Fibroblast of skin of abdomen (primary cell): ENCODE measurements at places on chromosomes 3 and 15.

GRCh38 chr3:126432361-126433104, 37.8 kb downstream of the CFAP100 start:
- peak; percentile 18 for DNase-seq

GRCh38 chr3:37847689-37848088, 14.0 kb upstream of the CTDSPL start:
- no peak for DNase-seq

DNA sequence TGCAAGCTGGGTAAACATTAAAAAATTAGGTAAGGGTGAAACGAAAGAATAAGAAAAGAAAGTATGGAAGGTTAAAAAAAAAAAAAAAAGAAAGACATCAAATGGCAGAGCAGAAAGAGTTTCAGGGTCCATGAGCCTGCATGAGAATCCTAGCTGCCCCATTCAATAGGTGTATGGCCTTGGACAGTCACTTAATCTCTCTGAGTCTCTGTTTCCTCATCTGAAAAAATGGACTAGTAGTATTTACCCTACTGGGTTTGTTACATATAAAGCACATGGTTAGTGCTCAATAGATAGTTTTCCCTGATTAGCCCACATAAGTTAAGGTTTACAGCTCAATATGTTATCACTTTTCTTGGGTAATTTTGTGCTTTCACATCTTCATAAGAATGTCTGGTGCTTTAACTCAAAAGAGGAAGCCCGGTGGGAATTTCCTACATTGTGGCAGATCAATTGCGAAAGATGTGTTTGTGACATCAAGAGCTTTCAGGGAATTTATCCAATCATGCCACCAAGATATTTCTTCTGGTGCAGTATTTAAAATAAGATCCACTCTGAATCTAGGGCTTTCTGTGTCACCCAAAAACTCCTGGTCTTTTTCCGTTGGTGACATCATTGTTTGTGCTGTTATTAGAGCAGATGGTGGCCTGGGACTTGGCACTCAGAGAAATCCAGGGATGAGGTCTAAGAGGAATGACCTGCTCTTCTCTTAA, 57.2 kb upstream of the UBE2E1 start:
- DNase-seq = peak; percentile 70

- DNase-seq = peak; percentile 25
Measured at GRCh38 chr3:20646425-20646824, 460.4 kb upstream of the SGO1 start.

DNA sequence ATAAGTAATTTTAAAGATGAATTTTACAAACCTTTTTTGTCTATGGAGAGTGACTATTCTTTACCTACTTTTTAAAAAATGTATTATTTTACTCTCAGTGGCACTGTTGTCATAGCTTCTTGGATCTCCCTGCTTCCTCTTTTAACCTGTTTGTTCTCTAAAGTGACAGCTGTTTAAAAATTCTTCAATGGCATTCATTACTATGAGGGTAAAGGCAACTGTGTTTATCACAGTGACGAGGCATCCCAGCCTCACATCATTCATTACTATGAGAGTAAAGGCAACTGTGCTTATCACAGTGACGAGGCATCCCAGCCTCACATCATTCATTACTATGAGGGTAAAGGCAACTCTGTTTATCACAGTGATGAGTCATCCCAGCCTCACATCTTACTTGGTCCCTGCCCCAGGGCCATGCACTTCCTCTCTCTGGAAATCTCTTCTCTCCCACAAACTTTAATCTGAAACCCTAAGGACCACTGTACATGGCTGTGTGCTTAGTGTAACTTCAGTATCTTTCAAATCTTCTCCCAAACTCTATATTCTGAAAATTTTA, 101.7 kb upstream of the ZNF717 start:
- DNase-seq = no peak

GRCh38 chr15:89551550-89551949, 23.7 kb upstream of the TICRR start:
- DNase-seq = no peak

DNA sequence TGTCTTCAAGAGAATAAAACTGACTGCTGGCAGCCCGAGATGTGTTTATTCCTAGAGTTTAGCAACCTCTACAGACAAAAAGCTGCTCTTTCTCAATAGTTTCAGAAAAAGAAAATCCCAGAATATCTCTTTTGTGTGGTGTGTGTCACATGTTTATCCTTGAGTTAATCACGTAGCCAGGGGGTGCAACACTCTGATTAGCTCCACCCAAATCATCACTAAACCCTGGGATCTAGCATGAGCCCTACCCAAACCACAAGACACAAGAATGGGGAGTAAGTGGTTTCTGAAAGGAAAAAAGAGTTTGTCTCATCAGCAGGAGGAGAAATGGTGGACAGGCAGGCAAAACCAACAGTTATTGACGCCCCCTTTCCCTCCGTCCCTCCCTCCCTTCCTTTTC, 78.5 kb upstream of the AGBL1 start:
- DNase-seq = no peak

GRCh38 chr15:81544385-81544784, 170.4 kb upstream of the TMC3 start:
- DNase-seq = no peak

DNA sequence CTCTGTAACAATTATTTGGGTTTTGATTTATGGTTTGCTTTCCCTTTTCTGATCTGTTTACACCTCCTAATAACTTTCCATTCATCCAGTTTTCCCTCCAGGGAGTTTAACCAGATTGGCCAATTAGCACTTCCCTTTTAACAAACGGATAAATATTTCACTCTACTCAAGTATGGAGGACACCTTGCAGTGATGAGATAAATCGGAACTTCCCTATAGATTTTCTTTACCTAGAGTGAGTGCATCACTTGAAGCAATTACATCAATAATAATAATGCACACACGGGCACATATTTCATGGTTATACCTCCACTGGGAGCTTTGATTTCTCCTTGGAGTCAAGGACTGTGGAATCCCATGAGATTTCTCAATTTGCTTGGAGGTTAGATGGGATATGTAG, 239.1 kb upstream of the CFAP20DC start:
- no peak for DNase-seq

- no peak for DNase-seq
Measured at GRCh38 chr3:17090280-17090983, 205.7 kb downstream of the PLCL2 start.

GRCh38 chr3:168817177-168817576, 721.5 kb upstream of the GOLIM4 start:
- no peak for DNase-seq

- no peak for DNase-seq
Measured at GRCh38 chr3:151625586-151625985, 108.1 kb upstream of the AADACL2 start.

GRCh38 chr3:184178521-184179138, 4.0 kb downstream of the AP2M1 start:
- DNase-seq = no peak

GRCh38 chr3:99240700-99241099, 339.2 kb upstream of the DCBLD2 start:
- no peak for DNase-seq

DNA sequence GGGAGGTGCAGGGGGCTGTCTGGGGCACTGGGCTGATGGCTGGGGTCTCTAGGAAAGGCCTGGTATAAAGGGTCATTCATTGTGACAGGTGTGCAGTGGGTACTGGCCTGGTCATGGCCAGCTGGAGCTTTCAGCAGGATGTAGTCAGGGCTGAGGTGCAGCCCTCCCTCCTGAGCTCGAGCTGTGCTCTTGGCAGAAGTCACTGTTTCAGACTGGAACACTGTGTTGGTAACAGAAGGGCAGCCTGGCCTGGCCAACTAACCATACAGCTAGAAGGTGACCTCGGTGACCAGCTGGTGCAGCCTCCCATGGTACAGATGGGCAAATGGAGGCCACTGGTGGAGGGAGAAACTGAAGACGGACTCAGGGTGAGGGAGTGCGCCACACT, 34.4 kb upstream of the LCTL start:
- no peak for DNase-seq

GRCh38 chr3:69364354-69364753, 21.5 kb downstream of the FRMD4B start:
- DNase-seq = no peak

- DNase-seq = no peak
Measured at GRCh38 chr3:10956986-10957385, 35.6 kb upstream of the SLC6A1 start.

DNA sequence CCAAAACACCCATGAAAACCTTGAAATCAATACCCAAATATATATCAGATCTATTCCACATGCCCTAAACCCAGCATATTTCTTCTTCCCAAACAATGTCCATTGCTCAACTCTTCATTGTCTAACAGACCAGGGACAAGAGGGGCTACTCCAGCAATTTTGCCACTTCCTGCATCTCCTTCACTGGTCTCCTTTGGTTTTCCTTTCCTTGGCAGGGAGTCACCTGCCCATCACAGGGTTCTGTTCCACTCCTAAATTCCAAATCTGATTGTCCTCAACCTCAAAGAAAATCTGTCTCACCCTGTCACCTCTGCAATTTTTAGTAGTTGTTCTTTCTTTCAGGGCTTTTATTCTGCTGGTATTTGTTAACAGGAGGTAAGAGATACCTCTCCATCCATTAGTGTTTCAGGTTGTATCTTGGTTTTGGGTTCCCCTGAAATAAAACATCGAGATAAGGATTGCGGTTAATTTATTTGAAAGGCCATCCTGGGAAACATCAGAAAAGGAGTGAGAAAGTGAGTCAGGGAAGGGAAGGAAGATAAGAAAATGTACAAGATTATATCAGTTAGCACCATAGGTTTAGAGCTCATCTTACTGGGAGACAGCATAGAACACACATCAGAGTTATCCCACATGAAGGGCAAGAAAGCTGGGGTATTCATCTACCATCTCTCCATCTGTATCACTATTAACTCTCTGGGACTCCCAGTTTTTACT, 13.6 kb downstream of the ZBED2 start:
- no peak for DNase-seq

DNA sequence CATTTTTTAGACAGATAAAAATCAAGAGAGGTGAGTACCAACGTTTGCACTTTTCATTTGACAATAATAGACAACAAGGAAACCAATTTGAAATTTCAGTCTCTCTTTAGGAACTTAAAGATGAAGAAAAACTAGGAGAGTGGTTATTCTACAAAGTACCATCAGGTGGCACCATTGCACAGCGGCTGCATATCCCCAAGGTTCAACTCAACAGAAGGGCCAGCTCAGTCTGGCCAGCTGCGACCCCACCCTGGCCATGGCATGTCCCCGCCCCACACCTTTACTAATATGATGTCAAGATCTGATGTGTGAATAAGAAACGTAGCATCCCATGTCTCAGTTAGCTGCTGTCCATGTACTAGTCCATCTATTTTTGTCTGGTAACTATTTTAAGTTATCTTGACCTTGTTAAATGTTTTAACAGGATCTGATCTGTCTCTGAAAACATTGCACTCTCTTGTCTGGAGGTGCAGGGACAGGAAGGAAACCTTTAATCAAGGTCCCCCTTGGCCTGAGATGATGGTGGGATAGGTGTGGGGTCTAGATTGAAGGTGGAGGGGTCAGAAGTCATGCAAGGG, 35.5 kb upstream of the CGNL1 start:
- DNase-seq = peak; percentile 46

- DNase-seq = no peak
Measured at GRCh38 chr3:133933097-133934024, 37.7 kb upstream of the RAB6B start.

- no peak for DNase-seq
Measured at GRCh38 chr3:78611278-78611677, 1156.5 kb downstream of the ROBO1 start.

DNA sequence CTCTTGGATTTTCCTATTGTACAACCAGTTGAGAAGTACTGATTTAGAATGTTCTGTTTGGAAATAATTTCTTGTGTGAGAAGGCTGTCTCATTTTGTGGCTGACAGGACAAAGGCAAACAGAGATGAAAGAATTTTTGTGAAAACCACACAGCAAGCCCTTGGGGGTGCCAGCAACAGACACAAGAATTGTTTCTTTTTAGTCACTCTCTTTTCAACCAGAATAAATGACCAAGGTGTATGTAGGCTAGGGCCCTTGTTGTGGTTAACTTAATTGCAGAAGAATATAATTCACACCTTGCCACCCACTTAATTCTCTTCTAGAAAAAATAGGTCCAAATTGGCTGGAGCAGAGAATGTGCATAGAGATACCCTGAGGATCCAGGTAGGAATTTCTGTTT, 329.4 kb upstream of the TBC1D5 start:
- peak; percentile 10 for DNase-seq

DNA sequence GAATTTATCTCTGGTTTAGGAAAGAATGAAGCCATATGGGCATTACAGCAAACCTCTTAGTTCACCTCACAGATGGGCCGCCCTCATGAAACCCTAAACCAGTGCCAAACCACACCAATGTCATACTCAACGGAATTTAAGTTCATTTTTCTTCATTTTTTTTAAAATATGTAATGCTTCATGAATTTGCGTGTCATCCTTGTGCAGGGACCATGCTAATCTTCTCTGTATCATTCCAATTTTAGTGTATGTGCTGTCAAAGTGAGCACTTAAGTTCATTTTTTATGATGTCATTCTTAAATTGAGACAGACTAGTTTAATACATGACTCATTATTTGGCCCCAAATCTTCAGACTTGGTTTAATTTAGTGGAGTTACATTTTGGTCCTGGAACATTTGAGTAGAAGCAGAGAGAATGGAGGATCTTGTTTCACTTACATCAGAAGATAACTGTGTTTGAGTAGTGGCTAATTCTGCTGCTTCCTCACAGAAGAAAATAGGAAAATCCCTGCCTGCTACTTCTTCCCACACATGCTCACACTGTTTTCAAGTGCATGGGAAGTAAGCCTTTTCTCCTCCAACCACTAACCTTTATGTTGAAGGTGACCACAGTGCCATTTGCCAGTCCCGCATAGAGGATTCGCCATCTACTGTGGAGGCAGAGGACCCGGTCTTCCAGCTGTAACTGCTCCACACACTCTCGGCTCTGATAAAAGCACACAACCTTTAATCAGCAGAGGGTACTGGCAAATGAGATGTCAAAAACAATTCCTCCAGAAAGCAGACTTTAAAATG, 63.3 kb downstream of the ZNF106 start:
- peak; percentile 95 for DNase-seq

- DNase-seq = no peak
Measured at GRCh38 chr3:43580181-43580580, 41.6 kb downstream of the ANO10 start.

DNA sequence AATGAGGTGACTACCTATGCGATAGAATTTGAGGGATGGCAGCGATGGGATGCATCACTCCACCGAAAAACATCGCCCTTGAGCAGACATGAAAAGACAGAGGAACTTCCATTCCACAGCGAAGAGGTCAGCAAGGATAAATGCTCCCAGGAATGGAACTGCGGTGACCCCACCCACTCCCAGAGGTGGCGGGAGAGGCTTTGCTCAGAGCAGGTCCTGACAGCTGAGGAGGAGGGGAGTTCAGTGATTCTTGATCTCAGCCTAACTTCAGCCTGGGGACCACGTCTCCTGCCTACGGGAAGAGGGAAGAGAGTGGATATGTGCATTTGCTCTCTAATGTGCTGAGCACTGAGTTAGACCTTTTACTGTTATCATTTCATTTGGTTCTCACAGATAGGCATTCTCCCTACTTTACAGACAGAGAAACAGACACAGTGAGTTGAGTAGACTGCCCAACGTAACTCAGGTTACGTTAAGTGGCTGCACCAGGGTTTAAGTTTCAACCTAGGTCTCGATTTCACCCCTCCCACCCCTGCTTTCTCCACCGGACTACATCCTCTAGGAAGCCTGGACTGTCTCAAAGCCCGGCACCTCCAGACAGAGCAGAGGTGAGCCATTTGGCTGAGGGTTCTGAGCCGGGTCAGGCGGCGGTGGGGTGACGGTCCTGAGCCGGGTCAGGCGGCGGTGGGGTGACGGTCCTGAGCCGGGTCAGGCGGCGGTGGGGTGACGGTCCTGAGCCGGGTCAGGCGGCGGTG, 170.0 kb downstream of the RAB11A start:
- DNase-seq = peak; percentile 4
